ENCODE measurements at places on chromosomes 7 and 10.

- DNase-seq: no peak
Measured at GRCh38 chr7:116030651-116031276, at the start of gene TFEC. TFEC (minus strand) TSS chr7:116030763; CDS start chr7:115984441, 46,322 bp downstream.

DNA sequence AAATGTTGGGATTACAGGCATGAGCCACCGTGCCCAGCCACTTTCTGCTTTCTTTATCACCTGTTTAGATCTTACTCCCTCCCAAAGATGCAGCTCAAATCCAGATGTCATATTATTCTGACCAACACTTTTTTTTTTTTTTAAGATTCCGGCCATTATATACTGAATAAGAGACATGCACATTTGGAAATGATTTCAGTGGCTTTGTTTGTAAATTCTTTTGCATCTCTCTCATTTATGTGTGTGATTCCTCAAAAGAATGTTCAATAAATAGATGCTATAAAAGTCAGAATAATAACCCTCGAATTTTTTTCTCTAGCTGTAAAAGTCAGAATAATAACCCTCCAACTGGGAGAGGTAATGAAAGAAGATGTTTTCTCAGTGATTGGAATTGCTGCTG is 25.4 kb downstream of the HECW1 start:
- no peak for DNase-seq

DNA sequence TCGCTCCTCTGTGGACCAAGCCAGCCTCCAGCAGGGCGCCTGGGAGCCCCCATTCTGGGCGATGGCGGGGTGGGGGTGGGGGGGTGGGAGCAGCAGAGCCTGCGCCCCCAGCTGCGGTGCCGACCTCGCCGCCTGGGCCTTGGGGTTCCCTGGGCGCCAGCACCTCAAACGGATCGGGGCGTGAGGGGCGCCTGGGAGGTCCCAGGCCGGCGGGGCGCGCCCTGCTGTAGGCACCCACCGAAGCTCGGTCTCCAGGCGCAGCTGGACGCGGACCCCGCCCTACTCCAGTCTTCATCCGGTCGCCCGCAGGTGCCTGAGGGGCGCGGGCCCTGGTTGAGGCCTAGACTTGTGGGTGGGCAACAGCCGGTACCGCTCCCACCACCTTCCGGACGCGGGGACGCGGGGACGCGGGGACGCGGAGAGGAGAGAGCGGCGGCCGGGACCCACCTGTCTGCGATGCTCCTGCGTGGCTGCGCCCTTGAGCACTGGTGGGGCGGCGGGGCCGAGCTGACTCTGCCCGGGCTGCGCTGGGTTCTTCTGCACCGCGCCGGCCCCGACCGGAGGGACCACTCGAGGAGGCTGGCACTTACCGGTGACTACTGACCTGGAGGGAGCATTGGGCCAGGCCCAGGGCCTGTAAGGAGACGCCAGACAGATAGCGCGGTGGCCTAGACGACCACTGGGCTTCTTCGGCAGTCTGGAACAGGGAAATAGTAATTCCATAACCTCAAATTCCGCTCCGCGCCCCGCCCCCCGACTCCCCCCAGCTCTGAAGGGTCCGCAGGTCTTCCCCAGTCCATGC is 5.5 kb upstream of the KCP start:
- DNase-seq: no peak

GRCh38 chr10:19043431-19043830 is 5.2 kb upstream of the MALRD1 start:
- no peak for DNase-seq

GRCh38 chr10:133592716-133593115 is 27.3 kb upstream of the SYCE1 start:
- DNase-seq: no peak

- DNase-seq: no peak
Measured at GRCh38 chr10:49076741-49077521, 38.4 kb downstream of the VSTM4 start.

DNA sequence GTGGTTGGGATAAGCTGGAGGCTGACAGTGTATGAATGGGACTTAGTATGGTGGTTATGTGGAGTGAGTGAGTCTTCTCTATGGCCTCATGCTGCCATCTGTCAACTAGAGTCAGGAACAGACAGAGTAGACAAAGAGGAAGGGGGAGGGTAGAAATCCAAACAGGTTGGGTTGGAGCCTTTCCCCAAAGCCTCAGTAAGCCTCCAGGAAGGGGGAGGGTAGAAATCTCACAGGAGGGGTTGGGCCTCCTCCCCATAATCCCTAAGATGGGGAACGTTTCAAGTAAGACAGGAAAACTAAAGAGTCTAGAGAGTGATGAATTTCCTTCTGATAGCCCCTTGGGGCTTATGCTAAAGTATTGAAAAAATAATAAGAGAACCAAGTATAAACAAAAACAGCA is 2.0 kb upstream of the AKR1B15 start:
- no peak for DNase-seq

DNA sequence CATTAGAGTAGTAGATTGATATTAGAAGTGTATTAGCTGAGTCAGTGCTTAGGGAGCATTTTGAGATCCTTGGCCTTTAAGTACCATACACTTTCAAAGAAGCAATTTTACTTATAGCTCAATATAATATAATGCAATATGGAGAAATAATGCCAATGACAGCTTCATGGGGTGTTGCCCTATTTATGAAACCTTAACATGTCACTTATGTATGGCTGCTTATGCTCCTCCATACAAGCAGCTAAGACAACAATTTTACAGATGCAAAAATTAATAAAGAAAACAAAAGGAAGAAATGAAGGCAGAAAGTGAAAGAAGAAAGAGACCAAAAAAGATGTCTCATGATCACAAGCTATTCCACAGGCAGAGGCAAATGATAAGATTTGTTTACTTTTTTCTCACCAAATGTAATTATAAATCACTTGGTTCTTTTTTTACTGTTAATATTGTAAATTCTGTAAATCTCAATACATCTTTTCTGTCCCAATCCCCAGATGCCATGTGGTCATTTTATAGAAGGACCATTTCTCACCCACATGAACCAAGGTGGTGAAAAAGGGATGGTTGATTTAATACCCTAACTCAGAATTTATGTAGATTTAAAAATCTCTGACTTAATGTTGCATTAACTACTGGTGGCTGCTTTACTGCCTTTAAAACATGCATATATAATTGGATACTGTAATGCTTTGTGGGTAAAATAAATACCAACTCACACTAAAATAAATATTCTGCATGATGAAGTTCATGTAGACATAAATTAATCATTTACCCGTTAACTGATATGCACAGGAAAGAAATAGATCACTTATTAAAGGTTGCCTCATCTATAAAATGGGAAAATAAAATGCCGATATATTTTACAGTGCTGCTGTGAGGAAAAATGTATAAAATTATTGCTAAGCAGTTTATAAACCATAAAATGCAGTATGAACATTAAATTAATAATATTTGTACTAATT is 33.5 kb upstream of the RHOBTB1 start:
- no peak for DNase-seq

DNA sequence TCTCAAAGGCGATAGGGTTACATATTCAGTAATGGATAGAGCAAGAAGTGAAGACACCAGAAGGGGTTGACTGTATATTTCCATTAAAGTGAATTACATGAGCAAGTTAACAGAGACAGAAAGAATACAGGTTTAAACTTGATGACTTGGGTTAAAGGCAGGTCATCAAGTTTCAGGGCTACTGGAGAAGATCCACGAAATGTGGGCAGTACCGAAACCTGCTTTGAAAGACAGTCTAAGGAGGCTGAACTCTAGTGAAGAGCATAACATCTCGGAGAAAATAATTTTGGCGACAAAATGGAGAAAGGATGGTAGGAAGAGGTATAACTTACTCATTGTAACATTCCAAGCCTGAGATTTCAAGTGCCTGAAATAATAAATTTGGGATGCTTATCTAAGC is 26.6 kb upstream of the PLXDC2 start:
- DNase-seq: no peak

GRCh38 chr10:3056280-3057037 is 10.9 kb upstream of the PFKP start:
- DNase-seq: no peak

DNA sequence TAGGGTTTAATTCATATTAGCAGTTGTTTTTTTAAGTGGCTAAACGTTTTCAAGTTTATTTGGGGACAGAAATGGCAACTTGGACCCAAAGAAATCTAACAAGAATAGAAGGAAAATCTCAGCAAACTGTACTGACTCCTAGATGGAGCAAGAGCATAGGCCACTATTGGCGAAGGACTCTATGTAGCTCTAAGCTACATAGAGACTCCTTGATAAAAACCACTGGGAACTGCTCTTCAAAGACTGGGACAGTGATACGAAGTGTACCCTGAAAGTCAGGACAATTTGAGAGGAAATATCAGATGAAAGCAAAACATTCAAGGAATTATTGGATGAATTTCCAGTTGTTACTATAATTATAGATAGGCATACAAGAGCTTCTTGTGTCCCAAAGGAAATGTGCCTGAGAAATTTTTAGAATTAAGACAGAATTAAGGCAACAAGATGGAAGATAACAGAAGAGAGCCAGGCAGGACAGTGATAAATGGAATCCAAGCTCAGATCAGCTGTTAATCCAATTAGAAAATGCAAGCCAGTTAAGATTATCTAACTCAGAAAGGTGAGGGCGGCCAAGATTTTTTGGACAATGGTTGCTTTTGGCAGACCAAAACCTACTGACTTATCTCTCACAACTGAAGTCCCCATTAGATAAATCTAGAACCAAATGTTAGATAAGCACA is 103.7 kb upstream of the IFRD1 start:
- no peak for DNase-seq

DNA sequence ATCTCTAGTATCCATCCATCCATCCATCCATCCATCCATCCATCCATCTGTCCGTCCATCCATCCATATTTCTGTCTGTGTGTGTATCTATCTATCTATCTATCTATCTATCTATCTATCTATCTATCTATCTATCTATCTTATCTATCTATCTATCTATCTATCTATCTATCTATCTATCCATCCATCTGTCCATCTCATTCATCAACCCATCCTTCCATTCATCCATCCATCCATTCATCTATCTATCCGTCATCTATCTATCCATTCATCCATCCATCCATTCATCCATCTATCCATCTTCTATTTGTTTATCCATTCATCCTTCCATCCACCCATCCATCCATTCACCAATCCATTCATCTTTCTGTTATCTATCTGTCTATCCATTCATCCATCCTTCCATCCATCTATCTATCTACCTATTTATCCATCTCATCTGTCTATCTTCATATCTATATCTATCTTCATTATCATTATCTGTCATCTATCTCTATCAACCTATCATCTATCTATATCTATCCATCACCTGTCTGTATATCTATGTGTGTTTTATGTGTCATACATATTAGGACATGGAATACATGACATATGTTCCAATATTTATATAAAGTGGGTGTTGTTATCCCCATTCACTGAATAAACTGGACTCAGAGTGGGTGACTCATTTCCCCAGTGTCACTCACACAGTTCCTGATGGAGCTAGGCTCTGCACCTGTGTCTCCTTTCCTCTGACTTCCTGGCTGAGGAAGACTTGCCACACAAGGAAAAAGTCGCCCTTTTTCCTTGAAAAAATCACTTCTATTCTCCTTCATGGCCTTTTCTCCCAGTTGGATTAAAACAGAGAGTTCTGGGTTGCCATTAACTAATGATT is 200.1 kb downstream of the CCDC3 start:
- no peak for DNase-seq

- no peak for DNase-seq
Measured at GRCh38 chr10:129074939-129075338, 392.1 kb upstream of the MGMT start.

DNA sequence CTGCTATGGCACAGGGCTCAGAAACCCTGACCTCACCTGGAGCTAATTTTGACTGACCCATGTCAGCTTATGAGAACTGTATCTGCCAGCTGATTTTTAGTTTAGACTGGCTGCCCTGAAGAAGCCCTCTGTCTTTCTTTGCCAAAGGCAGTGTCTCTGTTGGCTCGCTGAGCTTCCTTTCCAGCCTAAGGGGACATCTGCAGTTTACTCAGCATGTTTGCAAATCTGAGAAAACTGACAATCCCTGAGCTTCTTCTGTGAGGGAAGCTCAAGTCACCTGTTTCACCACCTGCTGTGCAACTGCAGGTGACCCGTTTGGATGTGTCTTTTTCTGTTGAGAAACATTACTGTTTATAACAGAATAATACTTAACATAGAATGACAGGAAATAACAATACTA is 46.0 kb downstream of the PRKAR2B start:
- DNase-seq: no peak

DNA sequence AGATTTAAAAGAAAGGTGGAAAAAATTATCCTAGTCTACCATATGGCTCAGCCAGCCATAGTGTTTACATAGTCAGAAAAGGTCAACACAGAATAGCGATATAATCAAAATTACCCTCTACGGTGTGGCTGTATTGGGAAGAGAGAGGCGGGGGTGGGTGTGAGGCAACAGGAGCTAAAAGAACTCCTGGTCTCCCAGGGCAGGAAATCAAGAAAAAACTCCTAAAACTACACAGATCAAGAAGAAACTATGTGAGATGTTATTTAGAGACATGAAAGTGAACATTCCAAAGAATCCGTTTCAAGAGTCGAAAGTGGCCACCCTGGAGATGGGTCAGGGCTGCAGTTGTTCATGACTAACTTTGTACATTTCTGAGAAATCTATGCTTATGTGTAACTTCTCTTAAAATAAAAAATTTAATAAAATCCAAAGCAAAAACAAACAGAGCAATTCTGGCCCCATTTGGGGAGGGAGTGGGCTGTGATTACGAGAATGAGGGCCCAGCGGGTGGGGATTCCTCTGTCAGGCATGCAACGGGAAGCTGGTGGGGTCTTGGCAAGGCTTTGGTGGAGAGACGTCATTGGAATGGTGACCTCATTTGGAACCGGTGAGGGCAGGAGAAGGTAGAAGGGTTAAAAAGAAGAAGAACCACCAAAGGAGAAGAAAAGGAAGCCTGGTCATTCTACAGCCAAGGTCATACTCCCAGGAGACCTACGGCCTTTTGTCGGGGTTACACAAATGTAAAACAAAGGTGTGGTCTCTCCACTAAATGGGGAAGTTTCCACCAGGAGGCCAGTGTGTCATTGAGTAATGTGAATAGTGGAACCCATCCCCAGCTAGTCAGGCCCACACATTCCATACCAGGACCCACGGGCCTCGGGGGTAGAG is 71.2 kb upstream of the DUSP5 start:
- DNase-seq: no peak

- DNase-seq: no peak
Measured at GRCh38 chr7:25786936-25787335, 365.1 kb upstream of the NFE2L3 start.

- DNase-seq: no peak
Measured at GRCh38 chr7:22725585-22725984, 1.4 kb upstream of the IL6 start.

DNA sequence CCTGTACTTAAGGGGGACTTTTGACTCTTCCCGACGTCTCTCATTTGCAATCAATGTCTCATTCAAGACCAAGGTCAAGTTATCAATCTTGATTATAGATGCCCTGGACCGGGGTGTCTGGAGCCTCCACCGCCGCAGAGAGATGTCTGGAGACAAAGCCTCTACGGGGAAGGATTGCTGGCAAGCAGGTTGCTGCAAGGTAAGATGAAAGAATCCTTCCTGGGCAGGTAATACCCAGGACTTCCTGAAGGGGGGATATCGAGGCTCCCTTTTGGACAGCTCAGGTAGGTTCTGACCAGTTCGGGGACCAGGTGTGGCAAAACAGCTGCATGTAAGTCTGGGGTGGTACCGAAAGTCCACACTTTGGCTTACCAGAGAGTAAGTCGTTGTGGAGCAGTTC is 12.5 kb upstream of the CUX1 start:
- DNase-seq: no peak

GRCh38 chr7:37741776-37742175 is 58.2 kb downstream of the GPR141 start:
- DNase-seq: no peak

- DNase-seq: no peak
Measured at GRCh38 chr10:32103721-32104120, 47.5 kb upstream of the KIF5B start.
